Brain microvascular endothelial cell (primary cell): ENCODE measurements at places on chromosomes 16 and 17.

DNA sequence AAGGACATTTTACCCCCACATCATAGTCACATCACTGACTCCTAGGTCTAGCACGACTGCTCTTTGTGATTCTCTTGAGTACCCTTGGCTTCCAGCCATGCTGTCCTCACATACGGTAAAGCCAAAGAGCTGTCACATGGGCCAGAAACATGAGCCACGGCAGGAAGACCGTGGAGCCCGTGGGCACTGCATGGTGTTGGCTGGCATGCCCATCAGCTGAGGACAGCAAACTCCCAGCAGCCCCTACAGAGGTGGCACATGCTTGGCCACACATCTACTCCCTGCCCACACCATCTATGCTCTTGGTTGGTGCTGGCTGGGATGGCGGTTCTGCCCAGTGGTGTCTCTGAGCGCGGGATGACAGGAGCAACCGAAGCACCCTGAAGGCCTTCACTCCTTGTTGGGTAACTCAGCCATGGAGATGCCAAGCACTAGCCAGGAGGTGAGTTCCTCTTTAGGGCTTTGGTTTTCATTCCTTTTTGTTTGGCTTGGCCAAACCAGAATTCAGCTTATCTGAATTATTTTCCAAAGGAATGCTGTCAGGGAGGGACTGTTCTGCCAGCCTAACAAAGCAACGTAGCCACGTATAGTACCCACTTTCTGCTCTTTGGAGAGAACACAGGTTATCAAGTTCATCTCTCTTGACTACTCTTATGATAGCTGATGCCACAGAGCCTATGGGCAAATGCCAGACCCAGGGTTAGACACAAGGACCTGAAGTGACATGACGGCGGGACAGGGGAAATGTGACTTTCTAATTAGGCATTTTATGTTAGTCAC is 10.0 kb downstream of the TNFAIP1 start:
- no peak for DNase-seq

- no peak for DNase-seq
Measured at GRCh38 chr17:66684731-66685130, 150.2 kb upstream of the CACNG5 start.

- DNase-seq: no peak
Measured at GRCh38 chr17:6355196-6355595, 79.7 kb downstream of the AIPL1 start.

DNA sequence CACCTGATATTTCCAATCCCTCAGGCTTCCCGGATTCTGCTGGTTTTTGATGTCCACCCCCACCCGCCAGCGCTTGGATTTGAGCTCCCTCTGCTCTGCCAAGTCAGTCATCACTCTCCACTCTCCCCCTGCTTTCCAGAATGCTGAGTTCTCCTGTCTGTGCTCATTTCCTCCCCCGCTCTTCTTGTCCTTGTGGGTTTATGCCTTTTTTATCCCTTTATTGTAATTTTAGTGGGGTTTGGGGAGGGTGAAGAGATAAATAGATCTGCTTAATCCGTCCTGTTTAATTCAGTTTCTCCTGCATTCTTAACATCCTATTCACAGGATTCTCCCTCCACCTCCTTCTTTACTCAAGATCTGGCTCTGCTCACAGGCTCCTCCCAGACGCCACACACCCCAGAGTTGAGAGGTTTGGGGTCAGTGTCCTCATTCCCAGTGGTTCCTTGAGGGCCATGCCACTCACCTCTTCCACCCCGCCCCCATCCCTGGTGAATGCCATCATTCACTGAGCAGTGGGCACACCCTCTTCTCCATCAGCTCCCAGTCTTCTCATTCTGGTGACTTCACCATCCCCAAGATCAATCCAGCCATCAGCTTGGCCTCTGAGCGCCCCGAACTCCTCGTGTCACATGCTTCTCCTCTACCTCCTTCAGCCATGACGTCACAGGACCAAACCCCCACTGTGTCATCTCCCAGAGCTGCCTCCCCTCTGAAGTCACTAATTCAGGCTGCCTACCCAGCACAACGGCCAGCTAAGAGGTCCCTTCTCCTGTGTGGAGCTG is 15.1 kb upstream of the GUCY2D start:
- DNase-seq: no peak

DNA sequence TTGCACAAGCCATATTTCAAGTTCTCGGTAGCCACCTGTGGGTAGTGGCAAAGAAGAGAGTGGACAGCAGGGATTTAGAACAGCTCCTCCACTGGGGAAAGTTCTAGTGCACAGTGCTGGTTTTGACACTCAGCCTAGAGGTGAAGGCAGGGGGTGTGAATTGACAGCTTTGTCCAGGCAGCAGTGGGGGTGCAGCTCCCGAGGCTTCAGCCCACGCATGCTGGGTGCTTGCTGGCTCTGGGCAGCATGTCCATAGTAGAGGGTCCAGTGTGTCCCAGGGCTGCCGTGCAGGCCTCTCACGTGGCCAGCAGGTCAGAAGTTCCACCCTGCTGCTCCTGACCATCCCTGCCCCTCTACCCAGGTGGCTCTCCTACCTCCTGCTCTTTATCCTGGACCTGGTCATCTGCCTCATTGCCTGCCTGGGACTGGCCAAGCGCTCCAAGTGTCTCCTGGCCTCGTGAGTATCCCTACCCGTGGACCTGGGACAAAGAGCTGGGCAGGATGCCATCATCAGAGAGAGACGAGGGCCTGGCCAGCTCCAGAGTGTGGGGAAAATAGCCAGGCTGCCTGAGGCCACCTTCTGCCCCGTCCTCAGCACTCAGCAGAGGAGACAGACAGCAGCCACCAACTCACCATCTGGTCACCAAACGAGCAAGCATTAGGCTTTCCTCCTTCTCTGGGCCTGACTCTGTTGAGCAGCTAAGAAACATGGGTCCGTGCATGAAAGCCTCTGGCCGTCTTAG is 29.8 kb downstream of the TTYH2 start:
- DNase-seq: no peak

DNA sequence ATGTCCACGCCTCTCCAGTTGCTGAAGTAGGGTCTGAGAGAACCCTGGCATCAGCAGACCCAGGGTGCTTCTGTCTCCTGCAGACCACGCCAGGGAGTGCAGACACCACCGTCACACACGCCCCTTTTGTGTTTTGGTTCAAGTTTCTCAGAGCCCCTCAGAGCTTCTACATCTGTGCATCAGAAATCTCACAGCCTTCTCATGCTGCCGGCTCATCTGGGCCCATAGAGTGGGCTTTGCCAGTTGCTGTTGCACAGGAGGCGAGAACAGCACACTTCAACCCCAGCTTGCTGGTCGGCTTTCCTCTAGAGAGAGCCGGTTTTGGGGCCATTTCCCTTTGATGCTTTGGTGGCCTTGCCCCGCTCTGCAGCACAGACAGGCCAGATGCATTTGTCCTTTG is 60.9 kb downstream of the PDPK1 start:
- no peak for DNase-seq

DNA sequence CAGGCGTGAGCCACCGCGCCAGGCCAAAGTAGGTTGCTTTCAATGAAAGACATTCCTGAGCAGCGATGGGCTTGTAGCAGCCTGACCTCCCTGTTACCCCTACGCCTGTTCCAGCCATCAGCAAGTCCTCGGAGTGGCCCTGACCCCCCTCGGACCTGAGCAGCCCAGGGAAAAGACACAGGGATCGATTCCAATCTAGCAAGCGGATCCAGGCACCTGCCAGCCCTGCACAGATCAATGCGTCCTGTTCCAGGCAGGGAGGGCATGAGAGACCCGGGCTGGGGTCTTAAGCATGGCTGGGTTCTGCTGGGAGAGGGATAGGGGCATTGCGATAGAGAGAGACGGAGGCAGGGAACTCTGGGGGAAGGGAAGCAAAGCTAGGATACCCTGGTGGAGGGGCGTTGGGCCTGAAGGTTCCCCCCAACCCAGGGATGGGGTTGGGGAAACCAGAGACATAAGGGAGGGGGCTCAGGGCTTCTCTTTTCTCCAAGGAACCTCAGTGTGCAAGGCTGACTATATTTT is 21.9 kb downstream of the SRCIN1 start:
- DNase-seq: no peak

- no peak for DNase-seq
Measured at GRCh38 chr16:3963203-3963602, 82.7 kb upstream of the CREBBP start.

- DNase-seq: peak; percentile 79
Measured at GRCh38 chr17:46056800-46057304, 57.8 kb downstream of the STH start.

DNA sequence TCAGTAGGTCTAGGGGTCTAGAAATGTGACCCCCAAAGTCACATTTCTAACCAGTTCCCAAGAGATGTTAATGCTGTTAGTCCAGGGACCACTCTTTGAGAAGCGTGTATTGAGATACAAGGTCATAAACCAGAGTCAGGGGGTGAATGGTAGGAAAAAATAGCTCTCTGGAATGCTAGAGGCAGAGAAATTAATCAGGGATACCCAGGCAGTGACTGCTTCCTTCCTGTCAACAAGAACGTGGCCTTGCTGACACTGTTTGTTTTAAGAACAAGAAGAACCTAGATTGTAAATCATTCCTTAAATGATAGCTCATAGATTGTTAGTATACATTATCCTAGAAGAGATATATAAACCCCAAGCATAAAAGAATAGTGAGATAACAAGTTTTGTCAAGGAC is 43.8 kb downstream of the PITPNM3 start:
- DNase-seq: no peak

DNA sequence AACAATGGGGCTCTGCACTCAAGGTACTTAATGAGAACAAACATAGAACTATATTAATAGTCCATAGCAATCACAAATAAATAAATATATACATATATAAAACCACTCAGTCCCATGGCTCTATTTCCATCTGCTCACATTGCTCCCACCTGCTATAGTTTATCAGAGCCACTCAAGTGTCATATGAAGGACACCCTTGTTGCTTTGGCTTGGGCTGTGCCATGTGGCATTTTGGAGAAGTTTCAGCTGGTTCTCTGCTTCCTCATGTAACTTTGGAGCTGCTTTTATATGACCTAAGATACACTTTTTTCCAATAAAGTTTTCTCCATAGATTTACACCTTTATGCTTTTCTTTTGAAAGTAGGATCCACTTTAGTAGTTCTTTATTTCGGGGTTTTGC is 126.4 kb downstream of the KCNJ2 start:
- DNase-seq: no peak

- DNase-seq: no peak
Measured at GRCh38 chr17:74432424-74432690, 469 bp downstream of the GPRC5C start.

GRCh38 chr17:63150994-63151464 is 185.0 kb downstream of the TANC2 start:
- DNase-seq: no peak

DNA sequence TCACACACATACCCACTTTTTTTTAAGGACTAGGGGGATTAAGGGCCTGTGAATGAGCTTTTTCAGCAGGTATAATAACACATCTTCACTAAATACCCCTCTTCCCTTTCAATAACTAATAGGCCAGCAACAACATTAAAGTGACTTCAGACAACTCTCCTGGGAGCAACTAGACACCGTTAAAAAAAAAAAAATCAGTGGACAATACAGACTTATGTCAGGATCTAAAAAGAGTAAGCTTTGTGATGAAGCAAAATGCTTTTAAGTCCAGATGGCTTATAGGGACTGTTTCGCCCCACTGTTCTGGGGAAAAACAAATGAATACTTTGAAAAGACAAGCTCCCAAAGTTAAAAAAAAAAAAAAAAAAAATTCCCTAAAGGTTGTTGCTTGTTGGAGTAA is 29.0 kb downstream of the SPAG9 start:
- no peak for DNase-seq

DNA sequence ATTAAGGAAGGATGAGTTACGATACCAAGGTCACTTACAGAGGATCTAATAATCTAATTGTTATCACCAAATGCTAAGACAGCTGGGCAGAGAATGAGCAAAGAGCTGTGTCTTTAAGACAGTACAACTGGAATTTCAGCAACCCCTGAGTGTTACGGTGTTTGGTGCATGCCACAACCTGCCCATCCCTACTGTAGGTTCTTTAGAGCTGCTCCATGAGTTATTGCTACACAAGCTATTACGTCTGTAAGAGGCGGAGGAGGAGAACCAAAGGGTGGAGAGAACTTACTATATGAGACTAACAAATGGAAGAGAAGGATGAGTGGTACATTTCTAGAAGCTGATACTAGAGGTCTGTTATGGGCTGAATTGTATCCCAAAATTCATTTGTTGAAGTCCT is 14.2 kb upstream of the C17orf78 start:
- no peak for DNase-seq

DNA sequence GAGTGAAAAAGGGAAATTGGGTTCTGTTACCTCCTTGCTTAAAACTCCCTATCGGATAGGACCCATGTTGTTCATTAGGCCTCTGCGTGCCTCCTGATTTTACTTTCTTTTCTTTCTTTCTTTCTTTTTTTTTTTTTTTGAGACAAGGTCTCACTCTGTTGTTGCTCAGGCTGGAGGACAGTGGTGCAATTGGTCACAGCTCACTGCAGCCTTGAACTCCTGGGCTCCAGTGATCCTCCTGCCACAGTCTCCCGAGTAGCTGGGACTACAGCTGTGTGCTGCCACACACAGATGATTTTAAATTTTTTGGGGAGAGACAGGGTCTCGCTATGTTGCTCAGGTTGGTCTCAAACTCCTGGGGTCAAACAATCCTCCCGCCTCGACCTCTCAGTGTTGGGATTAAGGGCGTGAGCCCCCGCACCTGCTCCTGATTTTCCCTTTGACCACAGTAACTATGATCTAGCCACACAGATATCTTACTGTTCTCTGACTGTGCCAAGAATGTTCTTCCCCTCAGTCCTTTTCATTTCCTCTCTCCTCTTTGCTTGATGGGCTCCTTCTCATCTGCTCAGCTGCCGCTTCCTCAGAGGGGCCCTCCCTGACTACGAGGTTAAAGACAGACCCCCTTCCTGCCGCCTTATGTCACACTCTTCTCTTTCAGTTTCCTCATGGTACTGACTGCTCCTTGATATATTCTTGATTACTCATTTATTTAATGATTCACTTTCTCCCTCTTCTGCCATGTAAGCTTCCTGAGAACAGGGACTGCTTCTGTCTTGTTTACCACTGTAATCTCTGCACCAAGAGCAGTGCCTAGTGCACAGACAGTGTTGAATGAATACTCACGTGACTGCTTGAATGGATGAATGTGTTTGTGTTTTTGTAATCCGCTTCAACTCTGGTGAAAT is 44.3 kb downstream of the LCMT1 start:
- no peak for DNase-seq

- peak; percentile 58 for DNase-seq
Measured at GRCh38 chr17:1183171-1183873, 3.5 kb upstream of the ABR start.

GRCh38 chr17:44898768-44899073 is 524 bp downstream of the EFTUD2 start:
- DNase-seq: peak; percentile 20

DNA sequence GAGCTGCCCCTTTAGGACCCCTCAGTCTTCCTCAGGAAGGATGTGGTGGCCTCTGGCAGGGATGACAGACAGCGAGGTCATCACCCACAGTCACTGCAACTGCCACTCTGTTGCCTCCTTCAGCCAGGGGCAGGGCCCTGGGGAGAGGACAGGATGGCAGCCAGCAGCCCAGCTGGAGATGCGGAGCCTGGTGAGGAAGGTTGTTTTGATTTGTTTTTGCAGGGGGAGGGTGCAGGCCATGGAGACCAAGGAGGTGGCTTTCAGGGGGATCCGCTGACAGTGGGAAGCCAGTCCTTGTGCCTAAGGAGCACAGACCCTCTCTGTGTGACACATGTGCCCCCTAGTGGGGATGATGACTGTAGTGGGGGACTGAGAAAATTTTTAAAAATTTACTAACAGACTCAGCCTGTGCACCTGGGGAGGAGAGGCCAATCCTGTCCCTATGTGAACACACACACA is 7.4 kb downstream of the PRCD start:
- DNase-seq: peak; percentile 76

- DNase-seq: no peak
Measured at GRCh38 chr17:69485251-69485661, 70.8 kb downstream of the MAP2K6 start.
